ENCODE measurements at places on chromosomes 7 and 10.

- DNase-seq: no peak
These were observed 107.9 kb downstream of the ODAD2 start for GRCh38 chr10:27890971-27891370.

DNA sequence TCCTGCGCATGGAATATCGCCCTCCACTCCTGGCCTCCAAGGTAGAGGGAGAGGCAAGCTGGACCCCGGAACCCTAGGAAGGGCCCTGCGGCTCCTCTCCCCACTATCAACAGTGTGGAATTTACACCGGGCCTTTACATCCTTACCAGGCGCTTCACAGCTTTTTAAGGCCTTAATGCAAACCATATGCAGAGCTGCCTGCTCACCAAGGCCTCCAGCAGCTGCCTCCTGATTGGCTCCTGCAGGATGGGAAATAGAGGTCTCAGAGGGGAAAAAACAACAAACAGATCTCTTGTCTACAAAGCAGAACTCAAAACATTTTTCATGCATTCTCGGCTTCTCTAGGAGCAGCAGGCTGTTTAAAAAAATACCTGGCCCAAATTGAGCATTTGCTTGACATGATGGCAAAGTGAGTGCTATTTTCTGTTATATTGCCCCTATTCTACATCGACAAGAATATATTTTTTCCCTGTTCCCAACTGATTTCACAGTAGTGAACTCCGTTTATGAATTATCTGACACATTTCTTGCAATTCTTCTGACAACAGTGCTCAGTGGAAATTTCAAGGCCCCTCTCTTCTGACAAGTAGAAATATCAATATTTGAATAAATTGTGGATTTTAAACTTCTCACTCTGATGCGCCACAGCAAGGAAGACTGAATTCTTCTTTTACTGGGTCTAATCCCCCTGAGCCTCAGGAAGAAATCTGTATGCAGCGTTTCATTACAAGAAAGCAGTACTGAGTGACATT lies 51.7 kb downstream of the EBF3 start:
- no peak for DNase-seq

GRCh38 chr7:40538281-40538680 lies 403.5 kb downstream of the SUGCT start:
- DNase-seq: no peak

DNA sequence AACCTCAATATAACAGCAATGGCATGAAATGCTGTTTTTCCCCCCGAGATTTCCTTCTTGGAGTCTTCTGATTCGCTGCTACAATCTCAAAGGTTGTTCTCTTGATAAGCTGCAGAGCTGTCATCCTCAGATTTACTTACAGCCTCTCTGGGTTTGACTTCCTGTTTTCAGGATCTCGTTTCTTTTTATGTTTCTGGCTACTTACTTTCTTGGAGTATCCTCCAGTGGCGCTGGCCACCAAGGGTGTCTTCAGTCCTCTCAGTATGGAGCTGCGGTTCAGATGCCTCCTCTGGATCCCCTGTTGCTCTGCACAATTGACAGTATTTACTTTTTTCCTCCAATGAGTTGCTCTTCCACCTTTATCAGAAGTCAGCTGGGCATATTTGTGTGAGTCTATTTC lies 152.0 kb upstream of the TMEM72 start:
- DNase-seq: no peak

DNA sequence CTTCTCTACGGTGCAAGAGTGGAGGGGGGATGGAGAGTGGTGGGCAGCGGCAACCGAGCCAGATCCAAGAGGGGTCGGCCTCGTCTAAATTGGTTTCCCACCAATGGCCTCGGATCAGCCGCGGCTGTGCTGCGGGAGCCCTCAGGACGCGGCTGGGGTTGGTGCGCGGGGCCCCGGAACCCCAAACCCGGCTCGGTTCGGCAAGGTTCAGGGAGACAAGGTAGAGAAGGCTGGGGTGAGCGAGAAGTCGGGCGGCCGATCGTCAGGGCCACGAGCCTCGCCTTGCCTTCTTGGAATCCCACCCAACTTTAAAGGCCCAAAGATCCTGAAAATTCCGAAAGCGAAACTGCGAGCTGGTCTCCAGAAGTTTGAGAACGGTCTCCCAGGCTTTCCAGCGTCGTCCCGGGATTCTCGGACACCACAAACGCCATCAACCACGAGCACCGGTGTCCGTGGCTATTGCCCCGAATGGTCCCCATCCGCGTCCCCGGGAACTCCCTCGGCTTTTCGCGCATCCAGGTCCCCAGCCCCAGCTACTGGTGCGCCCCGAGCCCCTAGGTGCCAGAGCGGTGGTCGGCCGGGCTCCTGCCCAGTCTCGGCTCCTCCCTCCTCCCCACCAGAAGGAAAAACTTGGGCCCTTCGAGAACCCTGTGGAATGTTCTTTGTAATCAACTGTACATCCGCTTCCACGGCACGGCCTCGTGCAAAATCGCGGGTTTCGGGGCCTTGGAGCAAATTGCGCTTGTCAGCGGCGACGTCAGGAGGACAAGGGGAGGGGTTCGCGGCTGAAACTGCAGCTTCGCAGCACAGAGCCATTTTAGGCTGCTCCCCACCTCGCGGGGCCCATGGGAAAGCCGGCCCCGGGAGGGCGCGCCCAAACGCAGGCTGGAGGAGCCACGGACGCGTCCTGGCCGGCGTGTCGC lies 3.2 kb downstream of the SFMBT2 start:
- DNase-seq: peak; percentile 57

DNA sequence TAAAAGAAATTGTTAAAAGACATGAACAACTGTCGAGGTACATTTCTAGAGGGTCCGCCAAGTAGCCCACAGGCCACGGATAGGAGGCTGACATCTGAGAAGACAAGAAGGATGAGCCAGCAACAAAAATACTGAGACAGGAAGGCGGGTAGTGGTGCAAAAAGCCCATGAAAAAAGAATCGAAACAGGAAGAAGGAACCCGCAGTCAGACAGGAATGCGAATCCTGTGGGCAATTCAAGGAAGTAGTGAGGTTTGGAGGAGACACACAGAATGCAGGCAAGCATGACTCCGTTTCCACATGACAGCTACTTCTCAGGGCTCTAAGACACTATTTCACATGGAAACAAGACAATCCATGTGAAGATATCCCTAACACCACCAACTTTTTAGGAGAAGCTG lies 125.2 kb downstream of the DOCK4 start:
- no peak for DNase-seq

DNA sequence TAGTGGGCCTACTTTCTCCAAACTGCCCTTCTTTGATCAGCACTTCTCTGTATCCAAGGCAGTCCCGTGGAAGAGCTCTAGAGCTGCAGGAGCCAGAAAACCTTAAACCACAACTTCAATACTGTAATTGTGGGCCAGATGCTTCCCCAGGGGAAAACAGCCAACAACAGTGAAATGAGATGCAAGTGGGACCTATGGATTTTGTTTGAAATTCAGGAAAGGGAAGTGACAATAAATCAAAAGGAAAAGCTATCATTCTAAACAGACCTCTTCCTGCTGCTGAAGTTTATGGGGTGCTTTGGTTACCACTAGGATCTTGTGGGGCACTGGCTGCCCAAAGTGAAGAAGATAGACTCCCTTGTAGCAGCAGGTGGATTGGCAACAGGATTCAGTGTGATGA lies 1031.7 kb downstream of the LRMDA start:
- DNase-seq: no peak

- DNase-seq: no peak
These were observed 94.5 kb upstream of the INSYN2A start for GRCh38 chr10:127290850-127291249.

DNA sequence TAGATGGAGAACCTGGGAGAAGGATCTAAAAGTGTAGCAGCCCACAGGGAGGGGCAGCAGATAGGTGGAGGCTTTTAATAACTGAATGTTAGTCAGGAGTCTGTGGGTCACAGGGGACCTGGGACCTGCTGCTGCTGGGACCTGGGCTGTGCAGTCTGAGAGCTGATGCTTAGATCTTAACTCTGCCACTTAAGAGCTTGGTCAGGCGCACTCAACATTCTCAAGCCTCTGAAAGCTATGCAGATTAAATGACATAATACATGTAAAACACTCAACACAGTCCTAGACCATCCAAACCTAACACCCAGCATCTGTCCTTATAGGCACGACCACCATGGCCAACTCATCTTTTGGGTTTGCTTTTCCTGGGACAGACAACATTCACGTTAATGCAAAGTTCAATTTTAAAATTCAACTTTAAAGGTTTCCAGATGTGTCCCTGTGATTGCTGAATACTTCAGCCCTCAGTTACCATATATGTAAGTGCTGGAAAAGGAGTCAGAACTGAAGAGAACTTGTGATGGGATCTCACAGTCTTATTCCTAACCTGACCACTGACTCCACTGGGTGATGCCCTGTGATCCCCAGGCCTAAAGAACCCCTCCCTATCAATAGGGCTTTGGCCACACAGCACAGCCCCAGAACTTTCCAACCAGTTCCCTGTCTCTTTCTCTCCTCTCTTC lies 321.0 kb downstream of the PLXNA4 start:
- no peak for DNase-seq

- no peak for DNase-seq
These were observed 21.3 kb downstream of the GCK start for GRCh38 chr7:44167920-44168319.

GRCh38 chr7:152176797-152177196 lies 151.3 kb downstream of the GALNT11 start:
- DNase-seq: no peak

DNA sequence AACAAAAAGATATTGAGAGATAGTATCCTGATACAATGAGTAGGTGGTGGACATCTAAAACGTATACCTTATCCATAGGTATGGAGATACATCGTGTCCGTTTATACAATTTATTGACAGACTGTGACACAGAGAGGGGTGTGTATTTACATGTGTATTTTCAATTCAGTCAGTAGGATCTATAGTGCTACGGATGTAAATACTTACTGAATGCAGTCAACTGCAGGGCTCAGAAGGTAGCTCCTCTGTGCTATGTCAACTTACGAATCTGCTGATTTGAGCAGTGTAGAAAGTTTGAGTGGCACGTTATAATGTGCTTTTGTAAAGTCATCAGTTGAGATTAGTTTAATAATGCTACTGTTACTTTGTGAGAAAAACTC lies 626 bp downstream of the ZNF804B start:
- no peak for DNase-seq

GRCh38 chr7:94382132-94382531 lies 12.6 kb upstream of the COL1A2 start:
- no peak for DNase-seq

GRCh38 chr10:17771017-17771416 lies 19.0 kb downstream of the TMEM236 start:
- no peak for DNase-seq

- no peak for DNase-seq
These were observed 314.6 kb downstream of the CXCL12 start for GRCh38 chr10:44070282-44070681.

GRCh38 chr10:114175667-114176066 lies 1.7 kb upstream of the CCDC186 start:
- no peak for DNase-seq

GRCh38 chr10:91983416-91983815 lies 59.8 kb downstream of the BTAF1 start:
- no peak for DNase-seq

- DNase-seq: no peak
These were observed 676.5 kb downstream of the NRG3 start for GRCh38 chr10:82551506-82551905.

GRCh38 chr10:6928586-6928985 lies 348.5 kb upstream of the PRKCQ start:
- peak; percentile 16 for DNase-seq

- no peak for DNase-seq
These were observed 113.7 kb downstream of the CDK14 start for GRCh38 chr7:90709501-90710465.

GRCh38 chr10:93894516-93895378 lies 969 bp downstream of the SLC35G1 start:
- DNase-seq: no peak

DNA sequence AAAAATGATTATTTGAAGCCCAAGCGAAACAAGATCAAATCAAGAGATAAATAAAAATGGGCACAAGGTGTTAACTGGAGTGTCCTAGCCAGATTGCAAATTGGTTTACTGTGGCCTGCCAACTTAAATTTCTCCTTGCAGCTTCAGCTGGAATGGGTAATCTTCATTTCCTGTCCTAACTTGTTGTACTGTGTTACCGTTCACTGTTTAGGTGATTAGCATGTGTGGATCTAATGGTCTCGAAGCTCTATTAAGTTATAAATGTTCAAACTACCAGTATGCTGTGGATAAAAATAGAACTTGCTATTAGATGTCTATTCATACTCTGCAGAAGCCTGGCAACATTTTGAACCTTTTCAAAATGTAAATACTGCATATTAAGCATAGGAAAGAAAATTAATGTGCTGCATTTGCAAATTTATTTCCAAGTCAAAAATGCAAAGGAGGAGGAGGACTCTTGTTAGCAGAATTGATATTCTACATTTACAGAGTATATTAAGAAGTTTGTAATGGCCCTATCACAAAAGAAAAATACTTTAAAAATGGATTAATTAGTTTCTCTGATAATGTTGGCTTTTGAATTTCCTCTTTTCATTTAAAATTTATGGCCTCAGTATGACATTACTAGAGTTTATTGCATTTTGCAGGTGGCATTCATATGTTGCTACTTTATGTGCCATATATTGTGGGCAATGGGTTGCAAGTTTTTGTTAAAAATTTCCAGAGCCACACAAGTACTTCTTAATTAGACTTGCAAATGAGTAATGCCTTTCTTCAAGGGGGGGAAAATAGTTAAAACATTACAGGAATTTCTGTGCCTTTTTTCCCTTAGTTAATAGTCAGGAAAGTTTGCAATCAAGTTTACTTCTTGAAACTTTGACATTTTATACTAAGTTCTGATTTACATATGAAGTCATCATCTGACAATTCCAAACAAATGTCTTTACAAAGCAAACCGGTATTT lies 92.1 kb downstream of the CABCOCO1 start:
- DNase-seq: no peak
